ENCODE measurements at places on chromosomes 6 and 20. TPM values are rescaled to one million over a fixed set of nuclear protein-coding genes. Genes with fewer than 3 reads are reported as not detected.

DNA sequence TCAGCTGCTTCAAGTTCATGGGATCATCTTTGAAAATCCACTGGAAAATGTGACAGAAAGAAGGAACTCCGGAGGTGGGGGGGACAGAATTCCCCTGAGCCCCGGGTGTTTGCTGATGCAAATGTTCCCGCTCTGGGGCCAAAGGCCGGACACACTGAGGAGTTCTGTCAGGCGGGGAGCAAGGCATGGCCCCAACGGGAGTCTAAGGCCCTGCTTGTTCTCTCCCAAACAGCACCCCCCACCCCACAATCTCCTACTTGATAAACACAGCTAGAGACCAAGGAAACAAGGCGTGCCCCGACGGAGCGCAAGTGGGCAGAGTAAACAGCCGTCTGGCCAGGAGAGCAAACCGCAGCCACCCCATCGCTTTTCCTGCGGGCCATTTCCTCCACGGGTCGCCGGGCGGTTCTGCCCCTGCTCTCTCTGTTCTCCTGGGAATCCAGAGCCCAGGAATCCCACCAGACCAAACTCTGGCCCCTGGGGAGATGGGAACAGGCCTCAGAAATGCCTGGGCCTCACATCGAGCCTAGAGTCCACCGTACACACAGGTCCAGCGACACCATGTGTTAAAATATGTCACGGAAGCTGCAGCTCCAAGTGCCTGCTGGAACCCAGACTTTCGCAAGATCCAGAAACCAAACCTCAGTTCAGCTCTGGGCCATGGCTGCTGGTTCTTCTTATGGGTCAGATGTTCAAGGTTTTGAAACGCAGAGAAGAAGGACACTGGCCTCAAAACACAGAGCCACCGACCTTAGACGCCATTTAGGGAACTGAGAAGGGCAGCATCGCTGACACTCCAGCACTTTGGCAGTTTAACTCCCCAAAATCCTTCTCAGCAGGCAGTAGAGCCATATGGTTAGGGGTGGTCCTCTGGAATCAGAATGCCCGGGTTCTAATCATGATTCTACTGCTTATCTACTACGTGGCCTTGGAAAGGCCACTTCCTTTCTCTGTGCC lies 104.2 kb downstream of the PREX1 start:
- H3K27ac ChIP-seq: peak overlapping the region; percentile 53
- peak; percentile 62 for DNase-seq
- H3K36me3 ChIP-seq: no peaks in the 10 kb centered on the region
- peaks cover 15% of the 10 kb centered on the region for H3K4me1 ChIP-seq
- no peaks in the 10 kb centered on the region for H3K27me3 ChIP-seq

- peaks cover 3% of the 10 kb centered on the region for H3K4me1 ChIP-seq
- peak; percentile 86 for DNase-seq
- peak overlapping the region; percentile 21 for H3K4me3 ChIP-seq
- no peaks in the 10 kb centered on the region for H3K27me3 ChIP-seq
- H3K27ac ChIP-seq: no peak overlapping the region
Measured at GRCh38 chr6:168884646-168885086, 369.0 kb downstream of the THBS2 start.

DNA sequence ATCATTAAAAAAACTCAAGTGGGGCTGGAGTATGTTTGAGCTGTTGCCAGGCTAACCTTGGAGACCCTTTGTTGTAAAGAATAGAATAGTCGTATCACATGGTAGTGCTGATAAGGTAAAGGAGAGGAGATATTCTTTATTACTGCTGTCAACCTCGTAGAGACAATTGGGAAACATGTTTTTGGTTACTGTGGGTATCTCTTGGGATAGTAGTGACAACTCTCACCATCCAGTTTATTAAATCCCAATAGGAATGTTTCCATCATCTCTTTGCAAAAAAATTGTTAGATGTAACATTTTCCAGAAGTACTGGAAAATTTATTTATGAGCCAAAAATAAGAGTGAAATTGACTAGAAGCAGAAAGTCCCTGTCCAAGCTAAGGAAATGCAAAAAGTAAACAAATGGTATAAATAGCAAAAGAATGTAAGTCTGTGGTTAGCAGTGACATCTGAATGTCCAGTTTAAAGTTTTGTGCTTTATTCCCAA lies 829.3 kb upstream of the CITED2 start:
- no peaks in the 10 kb centered on the region for H3K27me3 ChIP-seq
- no peaks in the 10 kb centered on the region for H3K4me1 ChIP-seq
- DNase-seq: no peak
- no peaks in the 10 kb centered on the region for H3K36me3 ChIP-seq
- H3K4me3 ChIP-seq: no peak overlapping the region

DNA sequence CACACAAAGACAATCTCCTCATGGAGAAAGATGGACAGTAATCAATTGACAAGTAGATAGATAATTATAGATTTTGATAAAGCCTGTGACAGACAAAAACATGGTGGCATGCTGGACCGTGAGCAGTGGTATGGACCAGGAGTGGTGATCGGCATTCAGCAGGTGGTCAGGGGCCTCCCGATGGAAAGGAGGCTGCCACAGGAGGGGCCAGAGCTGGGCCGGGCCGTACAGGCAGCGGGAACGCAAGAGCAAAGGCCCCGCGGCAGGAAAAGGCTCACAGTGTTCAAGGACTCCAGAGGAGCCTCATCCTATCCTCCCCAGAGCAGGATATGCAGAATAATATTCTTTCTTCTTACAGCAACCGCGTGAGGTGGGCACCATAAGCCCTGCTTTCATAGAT lies 123.7 kb downstream of the EYA2 start:
- no peak for DNase-seq
- H3K27ac ChIP-seq: no peak overlapping the region
- H3K36me3 ChIP-seq: no peaks in the 10 kb centered on the region

The CASS4 gene
- 1.8 TPM for total RNA-seq

The SLA2 gene
- 0.47 TPM for total RNA-seq

The SLC26A8 gene
- 66.9 TPM for total RNA-seq

Measured in testis (tissue), 5 donors.